ENCODE measurements at places on chromosomes 4 and X.

GRCh38 chr4:188719794-188720193, 580.6 kb downstream of the TRIML1 start:
- DNase-seq, result no peak

DNA sequence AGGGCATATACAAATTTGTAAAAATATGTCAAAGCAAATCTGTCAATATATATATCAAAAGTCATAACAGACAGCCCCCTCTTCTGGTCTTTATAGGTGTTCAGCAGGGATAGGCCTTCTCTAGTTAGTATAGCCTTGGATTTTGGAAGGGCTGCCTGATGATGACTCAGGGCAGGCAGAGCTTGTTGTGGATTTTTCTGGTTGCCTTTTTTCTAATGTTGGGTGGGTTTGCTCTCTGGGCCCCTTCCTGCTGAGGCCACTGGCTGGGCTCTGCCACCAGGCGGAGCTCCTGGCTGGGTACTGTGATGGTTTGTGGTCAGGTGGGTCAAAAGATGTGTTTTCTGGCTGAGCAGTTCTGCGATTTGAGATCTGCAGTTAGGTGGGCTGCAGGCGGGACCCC, 294.2 kb downstream of the GRIA2 start:
- DNase-seq, result no peak

GRCh38 chr4:188822698-188823097, 683.5 kb downstream of the TRIML1 start:
- no peak for DNase-seq

DNA sequence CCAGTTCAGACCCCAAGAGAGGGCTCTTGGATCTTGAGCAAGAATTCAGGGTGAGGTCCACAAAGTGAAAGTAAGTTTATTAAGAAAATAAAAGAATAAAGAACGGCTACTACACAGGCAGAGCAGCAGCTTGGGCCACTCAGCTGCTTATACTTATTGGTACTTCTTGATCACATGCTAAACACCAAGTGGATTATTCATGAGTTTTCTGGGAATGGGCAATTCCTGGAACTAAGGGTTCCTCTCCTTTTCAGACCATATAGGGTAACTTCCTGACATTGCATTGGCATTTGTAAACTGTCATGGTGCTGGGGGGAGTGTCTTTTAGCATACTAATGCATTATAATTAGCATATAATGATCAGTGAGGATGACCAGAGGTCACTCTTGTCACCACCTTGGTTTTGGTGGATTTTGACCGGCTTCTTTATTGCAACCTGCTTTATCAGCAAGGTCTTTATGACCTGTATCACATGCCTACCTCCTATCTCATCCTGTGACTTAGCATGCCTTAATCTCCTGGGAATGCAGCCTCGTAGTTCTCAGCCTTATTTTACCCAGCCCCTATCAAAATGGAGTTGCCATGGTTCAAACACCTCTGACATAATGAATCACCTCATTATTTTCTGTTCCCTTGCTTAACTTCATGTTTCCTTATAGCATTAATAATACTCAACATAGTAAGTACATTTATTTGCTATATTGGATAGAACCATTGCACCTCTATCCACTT, 476.3 kb downstream of the DTHD1 start:
- DNase-seq, result no peak

DNA sequence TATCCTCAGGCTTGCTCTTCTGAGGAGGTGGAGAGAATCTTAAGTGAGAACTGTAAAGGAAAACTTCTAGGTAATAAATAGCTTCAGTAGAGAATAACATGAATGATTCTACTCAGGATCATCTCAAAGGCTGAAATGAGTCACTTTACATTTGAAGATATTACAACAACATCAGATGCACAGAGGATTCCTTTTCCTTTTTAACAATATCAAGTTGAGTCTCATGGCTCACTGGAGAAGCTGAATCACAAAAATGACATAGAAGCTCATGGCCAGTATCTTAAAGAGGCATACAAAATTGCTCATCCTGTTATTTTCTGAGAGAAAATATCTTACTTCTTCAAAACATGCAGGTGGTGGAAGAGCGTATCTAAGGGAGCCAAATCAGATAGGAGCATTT, 72.5 kb upstream of the EMCN start:
- no peak for DNase-seq

DNA sequence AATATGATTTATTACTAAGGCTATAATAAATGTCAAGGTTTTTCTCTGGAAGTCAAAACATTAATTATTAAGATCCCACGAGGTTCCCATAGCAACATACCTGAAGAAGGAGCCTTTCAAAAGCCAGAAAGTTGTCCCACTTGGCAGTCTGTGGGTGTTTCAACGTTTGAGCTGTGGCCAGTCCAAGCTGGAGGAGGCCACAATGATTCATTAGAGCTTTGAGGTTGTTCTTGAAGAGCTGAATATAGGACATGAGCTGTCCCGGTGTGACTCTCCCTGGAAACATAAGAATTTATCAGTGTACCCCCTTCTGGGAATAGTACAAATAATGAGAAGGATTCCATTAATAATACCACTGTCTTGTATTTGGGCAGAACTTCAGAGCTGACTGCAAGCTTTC, 92.1 kb downstream of the SCFD2 start:
- DNase-seq, result no peak

DNA sequence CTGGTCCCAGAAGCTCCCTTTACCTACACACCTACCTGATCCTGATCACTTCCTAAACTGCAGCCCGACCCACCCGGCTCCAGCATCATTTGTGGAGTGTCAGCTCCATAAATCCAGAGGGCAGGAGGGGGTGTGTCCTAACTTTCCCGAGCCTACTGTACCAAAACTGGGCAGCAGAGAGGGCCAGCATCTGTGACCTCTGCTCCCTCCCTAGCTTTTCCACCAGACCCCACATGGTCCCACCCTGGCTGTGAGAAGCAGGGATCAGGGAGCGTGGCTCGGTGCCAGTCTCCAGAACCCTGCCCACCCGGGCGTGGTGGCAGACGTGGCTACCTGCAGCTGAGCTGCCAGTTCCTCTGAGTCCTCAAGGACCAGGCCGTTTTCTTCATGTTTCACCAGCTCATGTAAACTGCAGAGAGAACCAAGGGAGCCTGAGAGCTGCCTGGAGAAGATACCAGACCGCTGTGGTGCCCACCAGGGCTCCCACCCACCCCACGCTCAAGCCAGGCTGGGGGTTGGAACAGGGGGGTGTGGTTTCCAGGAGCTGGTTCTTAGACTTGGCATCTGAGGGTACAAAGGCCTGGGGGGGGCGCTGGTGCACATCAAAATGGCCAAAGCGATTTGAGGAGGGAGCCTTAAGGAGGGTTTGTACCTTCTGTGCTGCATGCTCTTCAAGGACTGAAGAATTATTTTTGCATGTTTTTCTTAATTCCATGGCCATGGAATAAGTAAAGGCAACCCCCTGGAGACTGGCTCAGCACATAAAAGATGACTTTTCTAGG, 76.7 kb upstream of the DRD5 start:
- no peak for DNase-seq

DNA sequence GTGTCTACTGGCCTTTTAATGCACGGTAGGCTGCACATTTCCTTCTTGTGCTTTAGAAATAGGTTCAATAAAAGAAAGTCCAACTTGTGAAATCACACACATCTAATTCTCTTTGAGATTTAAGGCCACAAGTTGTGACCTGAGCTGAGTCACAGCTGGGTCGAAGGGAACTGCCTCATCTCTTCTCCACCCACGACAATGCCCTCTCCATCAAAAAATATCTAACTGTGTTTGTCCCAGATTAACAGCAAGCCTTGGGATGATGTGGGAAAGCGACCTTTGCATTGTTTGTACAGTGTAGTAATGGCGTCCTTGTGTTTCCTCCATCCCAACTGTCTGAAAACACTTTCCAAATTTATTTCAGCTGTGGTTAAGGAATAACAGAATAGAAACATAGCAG, 168.9 kb downstream of the AMELX start:
- no peak for DNase-seq

Measured in activated CD8-positive, alpha-beta memory T cell treated with anti-CD3 and anti-CD28 coated beads for 1 hour (primary cell).